Adrenal gland (tissue), 19 donors: ENCODE measurements at places on chromosomes 7 and 10. TPM values are rescaled to one million over a fixed set of nuclear protein-coding genes. Genes with fewer than 3 reads are reported as not detected.

DNA sequence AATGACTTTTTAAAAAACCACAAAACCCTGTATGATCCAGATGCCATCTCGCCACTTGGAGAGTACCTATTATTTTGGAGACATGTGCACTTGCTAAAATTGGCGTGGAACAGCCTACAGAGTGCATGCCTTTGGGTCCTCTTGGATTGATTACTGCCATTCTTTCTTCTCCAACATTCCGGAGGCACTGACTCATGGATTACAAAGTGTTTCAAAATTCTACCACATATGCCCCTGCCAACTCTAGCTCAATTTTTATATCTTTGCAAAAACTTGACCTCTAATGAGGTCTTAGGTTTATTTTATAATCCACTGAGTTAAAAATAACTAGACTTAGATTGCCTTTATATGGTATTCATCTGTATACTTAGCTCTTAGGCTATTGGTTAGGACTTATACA, 55.8 kb upstream of the KIF5B start:
- no peaks in the 10 kb centered on the region for H3K27me3 ChIP-seq
- no peak overlapping the region for H3K4me3 ChIP-seq
- no peaks in the 10 kb centered on the region for H3K4me1 ChIP-seq
- no peaks in the 10 kb centered on the region for H3K36me3 ChIP-seq

GRCh38 chr10:103683851-103684250, 171.5 kb downstream of the SH3PXD2A start:
- no peaks in the 10 kb centered on the region for H3K4me1 ChIP-seq
- no peak overlapping the region for H3K27ac ChIP-seq
- no peak overlapping the region for H3K4me3 ChIP-seq

LGI1 gene
- 0.81 TPM for total RNA-seq

C10orf53 gene
- not detected for total RNA-seq

DNA sequence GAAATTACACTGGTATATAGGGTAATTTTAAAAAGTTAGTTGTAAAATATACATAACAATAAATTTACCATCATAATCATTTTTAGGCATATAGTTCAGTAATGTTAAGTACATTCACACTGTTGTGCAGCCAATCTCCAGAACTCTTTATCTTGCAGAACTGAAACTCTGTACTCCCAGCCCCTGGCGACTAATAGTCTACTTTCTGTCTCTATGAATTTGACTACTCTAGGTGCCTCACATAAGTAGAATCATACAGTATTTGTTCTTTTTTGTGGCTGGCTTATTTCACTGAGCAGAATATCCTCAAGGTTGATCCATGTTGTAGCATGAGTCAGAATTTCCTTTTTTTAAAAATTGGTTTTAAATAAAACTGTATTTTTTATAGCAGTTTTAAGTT, 41.4 kb downstream of the NRF1 start:
- H3K4me3 ChIP-seq: no peak overlapping the region
- peaks cover 7% of the 10 kb centered on the region for H3K36me3 ChIP-seq
- H3K4me1 ChIP-seq: peaks cover 3% of the 10 kb centered on the region
- H3K27me3 ChIP-seq: no peaks in the 10 kb centered on the region
- DNase-seq: no peak
- H3K27ac ChIP-seq: no peak overlapping the region

GRCh38 chr10:62744136-62744535, 60.4 kb upstream of the ADO start:
- no peak for DNase-seq
- H3K4me3 ChIP-seq: no peak overlapping the region
- no peaks in the 10 kb centered on the region for H3K27me3 ChIP-seq
- H3K4me1 ChIP-seq: no peaks in the 10 kb centered on the region
- no peak overlapping the region for H3K27ac ChIP-seq

- no peaks in the 10 kb centered on the region for H3K4me1 ChIP-seq
- H3K27ac ChIP-seq: no peak overlapping the region
- H3K4me3 ChIP-seq: no peak overlapping the region
Observed at GRCh38 chr7:90312745-90313144, 8.4 kb downstream of the FAM237B start.

DNA sequence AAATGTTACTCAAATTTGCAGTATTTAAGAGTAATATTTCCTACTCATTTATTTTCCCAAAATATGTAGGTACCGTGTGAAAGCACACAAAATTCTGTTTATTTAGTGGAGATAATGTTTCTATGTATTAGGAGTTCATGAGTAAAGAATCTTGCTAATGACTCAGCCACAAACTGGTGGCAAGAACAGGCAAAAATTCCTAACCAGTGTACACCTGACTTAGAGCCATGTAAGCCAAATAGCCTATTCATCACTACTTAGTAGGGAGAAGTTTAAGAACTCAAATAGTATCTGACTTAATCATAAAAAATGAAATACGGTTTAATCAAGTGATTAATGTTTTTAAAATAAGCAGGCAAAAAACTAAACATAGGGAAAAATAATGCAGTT, 169.0 kb downstream of the SRPK2 start:
- H3K27ac ChIP-seq: no peak overlapping the region
- DNase-seq: no peak
- peaks cover 24% of the 10 kb centered on the region for H3K4me1 ChIP-seq
- H3K36me3 ChIP-seq: no peaks in the 10 kb centered on the region
- no peak overlapping the region for H3K4me3 ChIP-seq

- no peaks in the 10 kb centered on the region for H3K36me3 ChIP-seq
- H3K27me3 ChIP-seq: no peaks in the 10 kb centered on the region
- H3K4me3 ChIP-seq: no peak overlapping the region
Observed at GRCh38 chr10:18312374-18313139, 172.3 kb downstream of the CACNB2 start.

GRCh38 chr10:83633547-83633946, 505.8 kb upstream of the GHITM start:
- no peaks in the 10 kb centered on the region for H3K27me3 ChIP-seq
- no peaks in the 10 kb centered on the region for H3K36me3 ChIP-seq
- H3K4me1 ChIP-seq: no peaks in the 10 kb centered on the region
- DNase-seq: no peak

NXPH1 gene
- total RNA-seq: 62.2 TPM

DNA sequence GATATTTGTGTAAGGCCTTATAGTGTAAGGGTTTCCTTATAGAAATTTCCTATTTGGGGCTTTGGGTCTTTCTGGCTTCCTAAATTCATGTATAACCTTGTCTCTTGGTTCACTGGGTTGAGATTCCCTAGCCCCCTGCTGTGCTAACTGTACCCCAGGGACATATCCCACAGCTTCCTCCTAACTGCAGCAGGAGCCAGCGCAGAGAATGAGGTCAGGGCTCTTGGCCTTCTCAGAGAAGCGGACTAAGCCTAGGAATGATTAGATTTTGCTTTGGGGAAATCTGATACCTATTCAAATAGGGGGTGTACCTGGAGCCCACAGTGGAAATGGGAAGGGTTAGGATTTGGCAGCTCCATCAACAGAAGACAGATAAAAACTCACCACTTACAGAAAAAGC, 138.1 kb upstream of the EFCAB10 start:
- H3K4me1 ChIP-seq: peaks cover 6% of the 10 kb centered on the region
- no peak overlapping the region for H3K27ac ChIP-seq
- DNase-seq: no peak

- no peak overlapping the region for H3K27ac ChIP-seq
- DNase-seq: no peak
- H3K4me3 ChIP-seq: no peak overlapping the region
- H3K36me3 ChIP-seq: peaks cover 33% of the 10 kb centered on the region
- no peaks in the 10 kb centered on the region for H3K27me3 ChIP-seq
- H3K4me1 ChIP-seq: no peaks in the 10 kb centered on the region
Observed at GRCh38 chr10:102020938-102021337, 35.0 kb downstream of the ARMH3 start.

- H3K27me3 ChIP-seq: no peaks in the 10 kb centered on the region
- no peak overlapping the region for H3K4me3 ChIP-seq
- peaks cover 13% of the 10 kb centered on the region for H3K4me1 ChIP-seq
Observed at GRCh38 chr10:71308985-71309384, 10.1 kb upstream of the SLC29A3 start.

GRCh38 chr10:29951441-29951931, 107.9 kb downstream of the JCAD start:
- H3K36me3 ChIP-seq: no peaks in the 10 kb centered on the region
- H3K27ac ChIP-seq: no peak overlapping the region
- H3K4me1 ChIP-seq: peaks cover 12% of the 10 kb centered on the region
- peak; percentile 43 for DNase-seq
- no peak overlapping the region for H3K4me3 ChIP-seq

DNA sequence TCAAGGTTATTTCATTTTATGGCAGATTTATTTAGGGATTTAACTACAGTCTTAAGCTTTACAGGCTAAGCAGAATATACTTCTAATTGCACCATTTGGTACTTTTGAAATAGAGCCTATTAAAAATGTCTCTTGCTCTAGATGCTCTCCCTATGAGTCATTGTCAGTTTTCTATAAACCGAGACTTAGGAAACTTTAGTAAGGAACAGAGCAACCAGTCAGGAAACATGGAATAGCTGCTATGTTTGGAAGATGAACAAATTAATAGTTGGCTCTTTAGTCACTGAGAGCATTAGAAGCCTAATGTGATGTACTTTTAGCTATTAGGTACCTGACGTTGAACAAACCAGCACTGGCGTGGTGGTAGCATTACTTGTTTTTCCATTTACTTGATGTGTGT, 35.3 kb downstream of the INPP5F start:
- no peaks in the 10 kb centered on the region for H3K27me3 ChIP-seq
- H3K4me3 ChIP-seq: no peak overlapping the region
- no peak overlapping the region for H3K27ac ChIP-seq
- H3K36me3 ChIP-seq: no peaks in the 10 kb centered on the region
- no peaks in the 10 kb centered on the region for H3K4me1 ChIP-seq

DNA sequence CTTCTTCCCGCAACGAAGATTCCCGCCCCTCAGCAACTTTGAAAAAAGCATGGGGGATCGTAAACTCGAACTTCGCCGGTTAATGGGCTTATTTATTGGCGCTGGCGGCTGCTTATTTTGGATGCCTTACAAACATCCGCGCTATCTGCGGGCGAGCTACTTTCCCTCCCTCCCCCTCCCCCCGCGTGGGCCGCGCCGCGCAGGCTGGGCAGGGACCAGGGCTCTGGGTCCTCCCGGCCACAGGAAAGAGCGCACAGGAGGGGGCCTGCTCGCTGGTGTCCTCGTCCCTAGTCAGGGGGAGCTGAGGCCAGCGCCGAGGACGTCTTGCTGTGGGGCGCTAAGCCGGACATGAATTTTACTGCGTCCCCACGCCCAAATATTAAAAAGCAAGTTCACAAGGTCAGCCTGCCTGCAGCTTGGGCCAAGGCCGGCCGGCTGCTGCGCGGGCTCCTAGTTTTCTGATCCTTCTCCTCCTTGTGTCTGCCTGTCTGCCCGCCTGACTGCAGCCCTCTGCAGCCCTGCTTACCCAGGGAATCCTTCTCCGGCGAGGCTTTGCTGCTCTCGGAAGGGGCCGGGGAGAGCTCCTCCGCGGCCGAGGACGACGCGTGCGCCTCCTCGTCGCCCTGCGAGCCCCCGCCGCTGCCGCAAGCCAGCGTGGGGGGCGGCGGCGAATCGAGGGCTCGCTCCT, 1.2 kb downstream of the HOXA10 start:
- H3K27me3 ChIP-seq: peaks cover 52% of the 10 kb centered on the region
- H3K4me3 ChIP-seq: peak overlapping the region; percentile 39
- peak overlapping the region; percentile 89 for H3K27ac ChIP-seq
- no peaks in the 10 kb centered on the region for H3K36me3 ChIP-seq
- H3K4me1 ChIP-seq: peaks cover 17% of the 10 kb centered on the region

SMKR1 gene
- total RNA-seq: 1.7 TPM

- H3K27me3 ChIP-seq: no peaks in the 10 kb centered on the region
- DNase-seq: no peak
- no peak overlapping the region for H3K4me3 ChIP-seq
- H3K36me3 ChIP-seq: no peaks in the 10 kb centered on the region
- no peaks in the 10 kb centered on the region for H3K4me1 ChIP-seq
- H3K27ac ChIP-seq: no peak overlapping the region
Observed at GRCh38 chr7:18623389-18623788, 127.8 kb downstream of the HDAC9 start.

- no peaks in the 10 kb centered on the region for H3K4me1 ChIP-seq
- DNase-seq: no peak
Observed at GRCh38 chr7:96982586-96982985, 22.8 kb upstream of the DLX6 start.

GRCh38 chr7:81688622-81689411, 81.0 kb downstream of the HGF start:
- no peak for DNase-seq
- no peak overlapping the region for H3K4me3 ChIP-seq
- no peaks in the 10 kb centered on the region for H3K27me3 ChIP-seq
